ENCODE measurements at places on chromosomes 7 and 10.

DNA sequence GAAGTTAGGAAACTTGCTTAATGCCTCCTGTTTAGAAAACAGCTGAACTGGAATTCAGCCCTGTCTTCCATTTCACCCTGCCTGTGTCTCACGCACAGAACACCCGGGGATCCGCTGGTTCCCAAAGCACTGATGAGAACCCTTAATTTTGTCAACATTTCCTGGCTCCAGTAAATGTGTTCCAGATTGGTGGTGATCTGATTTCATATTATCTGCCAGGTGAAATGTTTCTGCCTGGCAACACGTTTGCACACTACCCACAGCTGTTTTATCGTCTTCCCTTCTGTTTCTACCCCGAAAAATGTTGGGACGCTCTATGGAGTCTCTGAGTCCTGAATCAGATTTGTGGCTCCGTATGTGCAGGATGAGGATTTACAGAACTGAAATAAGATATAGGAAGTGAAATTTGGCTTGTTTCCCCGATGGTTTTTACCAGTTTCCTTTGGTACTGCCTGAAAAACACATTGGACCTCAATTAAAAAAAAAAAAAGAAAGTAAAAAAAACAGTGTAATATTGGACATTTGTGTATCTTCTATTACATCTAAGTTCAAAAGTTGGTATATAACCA is 29.0 kb downstream of the MRC1 start:
- no peak for DNase-seq

DNA sequence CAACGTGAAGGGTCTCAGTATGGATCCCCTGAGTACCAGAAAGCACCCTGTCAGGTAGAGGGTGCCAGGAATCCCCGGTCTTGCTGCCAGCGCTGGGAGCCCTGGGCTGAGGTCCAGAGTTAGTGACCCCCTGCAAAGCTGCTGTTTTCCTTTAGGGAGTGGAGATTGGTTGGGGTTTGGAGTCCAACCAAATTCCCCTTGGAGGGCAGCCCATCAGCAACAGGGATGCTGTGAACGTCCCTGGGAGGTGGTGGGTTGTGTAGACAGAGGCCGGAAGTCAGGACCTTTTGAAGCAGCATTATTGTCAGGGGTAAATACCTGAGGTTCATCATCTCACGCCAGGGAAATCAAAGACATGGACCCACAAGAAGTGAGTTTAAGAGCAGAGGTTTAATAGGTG is 104.2 kb downstream of the COL26A1 start:
- DNase-seq = no peak

- no peak for DNase-seq
Measured at GRCh38 chr10:93820434-93820833, 62.7 kb downstream of the LGI1 start.

- DNase-seq = no peak
Measured at GRCh38 chr7:122014697-122015096, 129.4 kb downstream of the AASS start.

All from erythroblast (primary cell).